ENCODE measurements at places on chromosomes 1 and 21.

DNA sequence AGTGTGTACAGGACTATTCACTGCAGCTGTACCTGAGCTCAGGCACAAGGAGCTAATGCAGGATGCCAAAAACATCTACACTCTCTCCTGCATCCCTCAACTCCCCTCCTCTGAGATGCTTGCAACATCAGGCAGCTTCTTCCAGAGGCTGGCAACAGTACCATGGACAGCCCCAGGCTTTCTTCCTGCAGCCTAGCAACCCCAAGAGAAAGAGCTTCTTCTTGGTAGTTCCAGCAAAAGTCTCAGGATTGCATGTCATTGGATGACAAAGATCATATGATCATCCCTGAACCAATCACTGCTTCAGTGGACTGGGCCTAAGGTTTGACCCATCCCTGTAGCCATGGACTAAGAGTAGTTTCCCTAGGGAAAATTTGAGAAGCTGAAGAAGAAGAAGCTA lies 46.7 kb downstream of the CAMK2N1 start:
- H3K27ac ChIP-seq = no peak overlapping the region
- H3K4me3 ChIP-seq = no peak overlapping the region
- H3K27me3 ChIP-seq = peaks cover 13% of the 10 kb centered on the region
- H3K4me1 ChIP-seq = no peaks in the 10 kb centered on the region
- DNase-seq = no peak

- H3K27me3 ChIP-seq = no peaks in the 10 kb centered on the region
- no peaks in the 10 kb centered on the region for H3K36me3 ChIP-seq
- H3K4me1 ChIP-seq = peaks cover 21% of the 10 kb centered on the region
- no peak for DNase-seq
These were observed 66.6 kb downstream of the BCAR3 start for GRCh38 chr1:93614986-93615581.

DNA sequence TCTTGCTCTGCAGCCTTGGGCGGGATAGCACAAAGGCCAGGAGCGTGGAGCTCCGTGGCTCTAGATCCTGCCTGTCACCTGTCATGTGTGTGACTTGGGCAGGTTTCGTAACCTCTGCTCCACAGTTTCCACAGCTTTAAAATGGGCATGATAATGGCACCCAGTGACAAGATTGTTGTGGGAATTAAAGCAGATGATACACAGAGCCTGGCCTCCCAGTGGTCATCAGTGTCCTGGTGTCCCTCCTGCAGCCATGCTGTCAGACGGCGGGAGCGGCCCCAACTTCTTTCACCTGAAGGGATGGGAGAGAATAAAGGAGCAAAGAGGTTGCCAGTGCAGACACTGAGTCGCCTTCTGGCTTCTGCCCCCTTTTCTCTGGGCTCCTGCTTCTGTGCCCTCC lies 61.5 kb downstream of the SLC37A1 start:
- no peaks in the 10 kb centered on the region for H3K27me3 ChIP-seq
- DNase-seq = no peak
- H3K27ac ChIP-seq = no peak overlapping the region
- no peak overlapping the region for H3K4me3 ChIP-seq
- no peaks in the 10 kb centered on the region for H3K36me3 ChIP-seq

DNA sequence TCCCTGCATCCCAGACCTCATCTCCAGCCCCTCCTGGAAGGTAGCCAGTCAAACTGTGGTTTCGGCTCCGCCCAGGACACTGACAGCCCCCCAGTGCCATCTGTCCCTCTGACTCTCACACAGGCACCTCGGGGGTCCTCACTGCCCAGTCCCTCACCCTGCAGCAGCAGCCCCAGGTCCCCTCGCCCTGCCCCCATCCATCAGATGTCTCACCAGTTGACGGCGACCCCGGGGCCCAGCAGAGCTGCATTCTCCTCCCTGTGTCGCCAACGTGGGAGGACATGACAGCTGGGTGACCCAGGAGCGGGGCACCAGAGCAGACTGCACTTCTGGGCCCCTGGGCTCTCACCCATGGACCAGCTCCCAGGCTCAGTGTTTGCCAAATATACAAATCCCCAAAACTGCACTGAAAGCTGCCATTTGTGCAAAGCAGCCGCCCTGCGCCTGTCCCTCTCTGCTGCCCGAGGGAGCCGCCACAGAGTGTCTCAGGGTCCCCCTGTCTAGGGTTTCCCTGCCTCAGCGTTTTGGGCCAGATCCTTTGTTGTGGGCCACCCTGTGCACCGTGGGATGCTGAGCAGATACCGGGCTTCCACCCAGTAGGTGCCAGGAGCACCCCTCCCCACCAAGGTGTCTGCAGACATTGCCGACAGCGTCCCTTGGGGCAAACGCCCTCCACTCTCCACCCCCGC lies 48.2 kb downstream of the PRDM15 start:
- no peak overlapping the region for H3K4me3 ChIP-seq
- no peaks in the 10 kb centered on the region for H3K36me3 ChIP-seq
- peaks cover 17% of the 10 kb centered on the region for H3K4me1 ChIP-seq
- no peak for DNase-seq

GRCh38 chr1:109319114-109319513 lies 12.3 kb upstream of the MYBPHL start:
- no peak for DNase-seq
- peaks cover 20% of the 10 kb centered on the region for H3K36me3 ChIP-seq
- no peak overlapping the region for H3K27ac ChIP-seq
- no peaks in the 10 kb centered on the region for H3K27me3 ChIP-seq
- no peak overlapping the region for H3K4me3 ChIP-seq
- H3K4me1 ChIP-seq = no peaks in the 10 kb centered on the region

- no peaks in the 10 kb centered on the region for H3K36me3 ChIP-seq
- H3K4me1 ChIP-seq = peaks cover 60% of the 10 kb centered on the region
These were observed 390.9 kb upstream of the ADGRL2 start for GRCh38 chr1:81409780-81410274.

- H3K4me1 ChIP-seq = peaks cover 4% of the 10 kb centered on the region
- DNase-seq = no peak
- H3K27ac ChIP-seq = no peak overlapping the region
- H3K36me3 ChIP-seq = no peaks in the 10 kb centered on the region
These were observed 46.0 kb upstream of the PLA2G4A start for GRCh38 chr1:186782791-186783190.

DNA sequence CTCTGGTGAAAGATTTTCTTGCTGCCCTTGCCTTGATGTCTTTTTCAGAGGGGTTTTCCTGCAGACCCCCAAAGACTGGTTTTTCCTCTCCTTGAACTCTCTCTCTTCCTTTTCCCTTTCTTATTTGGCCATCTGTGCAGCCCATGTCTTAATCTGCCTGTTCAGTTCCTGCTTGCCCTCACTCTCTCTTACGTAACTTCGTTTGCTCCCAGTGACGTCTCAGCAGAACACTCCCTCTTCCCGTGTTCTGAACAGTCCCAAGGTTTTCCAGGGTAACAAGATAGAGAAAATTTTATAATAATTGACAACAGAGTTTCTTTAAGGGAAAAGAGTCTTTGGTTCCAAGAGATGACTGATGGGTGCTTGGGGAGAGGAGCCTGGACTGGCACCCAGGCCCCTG lies 109.1 kb upstream of the LMO4 start:
- H3K36me3 ChIP-seq = no peaks in the 10 kb centered on the region
- no peak overlapping the region for H3K27ac ChIP-seq
- no peaks in the 10 kb centered on the region for H3K27me3 ChIP-seq
- H3K4me3 ChIP-seq = no peak overlapping the region

DNA sequence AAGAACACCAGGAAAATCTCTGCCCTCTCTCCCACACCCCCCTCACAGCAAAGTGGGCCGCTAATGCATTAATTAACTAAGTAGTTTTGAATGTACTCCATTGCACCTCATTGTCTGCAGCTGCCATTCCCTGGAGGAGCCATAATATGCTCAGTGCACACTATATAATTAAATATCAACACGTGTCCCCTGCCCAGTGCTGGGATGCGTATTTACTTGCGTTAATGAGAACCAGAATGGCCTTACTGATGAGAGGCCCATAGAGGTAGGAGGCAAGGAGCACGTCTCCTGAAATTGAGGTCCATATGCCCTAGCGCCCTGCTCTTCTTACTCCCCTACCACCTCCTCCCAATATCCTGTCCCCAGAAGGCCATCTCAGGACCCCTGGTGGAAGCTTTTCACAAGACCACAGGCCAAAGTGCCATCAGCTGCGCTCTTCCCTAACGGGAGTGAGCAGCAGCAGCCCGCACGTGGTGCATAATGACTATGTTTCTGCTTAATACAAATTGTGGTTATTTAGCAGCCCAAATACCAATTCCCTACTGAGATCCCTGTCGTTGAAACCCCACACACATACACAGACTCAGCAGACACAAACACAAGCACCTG lies 76.8 kb downstream of the PLXNA2 start:
- no peak overlapping the region for H3K4me3 ChIP-seq
- H3K36me3 ChIP-seq = no peaks in the 10 kb centered on the region
- H3K27me3 ChIP-seq = no peaks in the 10 kb centered on the region
- no peak for DNase-seq
- peaks cover 24% of the 10 kb centered on the region for H3K4me1 ChIP-seq

DNA sequence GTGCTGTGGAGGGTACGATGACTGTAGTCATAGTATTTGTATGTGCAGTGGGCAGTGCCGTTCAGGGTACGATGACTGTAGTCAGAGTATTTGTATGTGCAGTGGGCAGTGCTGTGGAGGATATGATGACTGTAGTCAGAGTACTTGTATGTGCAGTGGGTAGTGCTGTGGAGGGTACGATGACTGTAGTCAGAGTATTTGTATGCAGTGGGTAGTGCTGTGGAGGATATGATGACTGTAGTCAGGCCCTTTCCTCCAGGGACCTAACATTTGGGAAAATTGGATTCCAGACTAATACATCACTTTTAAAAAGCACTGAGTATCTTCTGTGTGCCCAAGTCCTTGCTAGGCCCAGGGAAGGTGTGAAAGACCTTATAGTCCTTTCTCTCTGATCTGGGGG lies 2.9 kb downstream of the ZNF672 start:
- H3K4me1 ChIP-seq = peaks cover 20% of the 10 kb centered on the region
- H3K36me3 ChIP-seq = peaks cover 20% of the 10 kb centered on the region
- DNase-seq = no peak

DNA sequence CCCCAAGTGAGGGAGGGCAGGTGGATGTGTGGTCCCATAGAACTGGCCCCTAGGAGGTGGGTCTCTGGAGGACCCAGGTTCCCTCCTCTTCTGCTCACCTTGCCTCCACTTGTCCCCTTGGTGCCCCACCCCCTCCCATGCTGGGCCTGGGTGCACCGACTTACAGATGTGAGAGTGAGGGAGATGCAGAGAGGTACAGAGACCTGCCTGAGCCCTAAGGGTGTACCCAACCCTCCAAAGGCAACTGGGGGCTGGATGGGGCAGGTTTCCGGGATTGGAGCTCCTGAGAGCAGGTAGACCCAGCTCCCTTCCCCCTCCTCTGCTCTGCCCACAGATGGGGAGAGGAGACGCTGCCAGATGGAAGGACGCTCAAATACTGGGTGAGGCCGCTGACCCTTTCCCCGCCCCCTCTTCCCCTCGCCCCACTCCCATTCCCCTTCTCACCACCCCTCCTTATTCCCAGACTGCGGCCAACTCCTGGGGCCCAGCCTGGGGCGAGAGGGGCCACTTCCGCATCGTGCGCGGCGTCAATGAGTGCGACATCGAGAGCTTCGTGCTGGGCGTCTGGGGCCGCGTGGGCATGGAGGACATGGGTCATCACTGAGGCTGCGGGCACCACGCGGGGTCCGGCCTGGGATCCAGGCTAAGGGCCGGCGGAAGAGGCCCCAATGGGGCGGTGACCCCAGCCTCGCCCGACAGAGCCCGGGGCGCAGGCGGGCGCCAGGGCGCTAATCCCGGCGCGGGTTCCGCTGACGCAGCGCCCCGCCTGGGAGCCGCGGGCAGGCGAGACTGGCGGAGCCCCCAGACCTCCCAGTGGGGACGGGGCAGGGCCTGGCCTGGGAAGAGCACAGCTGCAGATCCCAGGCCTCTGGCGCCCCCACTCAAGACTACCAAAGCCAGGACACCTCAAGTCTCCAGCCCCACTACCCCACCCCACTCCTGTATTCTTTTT lies 10.3 kb downstream of the TINAGL1 start:
- H3K4me3 ChIP-seq = no peak overlapping the region
- H3K36me3 ChIP-seq = no peaks in the 10 kb centered on the region

DNA sequence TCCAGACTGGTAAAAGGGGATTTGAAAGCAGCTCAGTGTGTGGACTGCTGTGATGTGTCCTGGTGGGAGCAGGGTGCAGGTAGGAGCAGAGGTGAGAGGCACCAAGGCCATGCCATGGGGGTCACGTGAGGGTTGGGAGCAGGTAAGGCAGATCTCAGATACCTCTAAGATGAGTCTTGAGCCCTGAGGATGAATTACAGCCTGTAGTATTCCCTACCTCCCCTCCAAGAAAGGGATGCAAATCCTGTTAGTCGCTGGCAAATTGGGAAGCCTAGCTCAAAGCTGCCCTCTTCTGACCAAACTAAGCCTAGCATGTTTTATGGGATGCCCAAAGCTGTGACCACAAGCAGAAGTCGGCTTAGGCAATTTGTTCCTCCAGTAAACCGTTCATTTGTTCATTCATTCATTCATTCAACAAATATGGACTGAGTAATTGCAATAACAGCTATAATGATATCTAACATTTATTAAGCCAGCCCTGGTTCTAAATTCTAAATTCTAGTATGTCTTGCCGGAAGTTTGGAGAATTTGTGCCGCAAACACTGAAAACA lies 3.9 kb upstream of the NUAK2 start:
- H3K27me3 ChIP-seq = no peaks in the 10 kb centered on the region
- H3K4me3 ChIP-seq = no peak overlapping the region
- peak; percentile 77 for DNase-seq
- no peak overlapping the region for H3K27ac ChIP-seq

GRCh38 chr1:156889802-156890580 lies 3.5 kb upstream of the PEAR1 start:
- H3K36me3 ChIP-seq = no peaks in the 10 kb centered on the region
- peaks cover 6% of the 10 kb centered on the region for H3K4me1 ChIP-seq
- peak; percentile 79 for DNase-seq
- no peak overlapping the region for H3K4me3 ChIP-seq
